CMK (cell line): ENCODE measurements at places on chromosomes 1 and 21.
A peak's percentile ranks its signal among the peaks of the same experiment; 100 is the strongest.

DNA sequence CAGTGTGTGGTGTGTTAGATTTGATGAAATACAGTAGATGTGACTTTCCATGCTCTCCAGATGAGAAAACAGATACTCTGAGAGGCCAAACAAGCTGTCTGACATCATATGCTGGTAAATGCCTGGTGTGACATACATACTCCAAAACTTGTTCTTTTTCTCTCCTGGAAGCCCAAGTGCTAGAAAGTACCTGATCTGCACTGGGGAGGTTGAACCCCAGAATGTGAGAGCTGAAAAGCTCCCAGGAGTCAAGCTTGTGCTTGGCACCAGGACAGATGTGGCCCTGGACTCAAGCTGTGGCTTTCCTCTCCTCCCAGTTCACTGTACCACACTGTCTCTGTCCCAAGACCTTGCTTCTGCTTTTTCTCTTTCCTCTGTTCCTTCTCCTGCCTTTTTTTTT, 389.0 kb upstream of the USP24 start:
- DNase-seq, result no peak

GRCh38 chr1:100353988-100354387, 1.7 kb downstream of the CDC14A start:
- DNase-seq, result no peak

- DNase-seq, result no peak
These were observed 113.1 kb upstream of the IRF2BP2 start for GRCh38 chr1:234722904-234723720.

DNA sequence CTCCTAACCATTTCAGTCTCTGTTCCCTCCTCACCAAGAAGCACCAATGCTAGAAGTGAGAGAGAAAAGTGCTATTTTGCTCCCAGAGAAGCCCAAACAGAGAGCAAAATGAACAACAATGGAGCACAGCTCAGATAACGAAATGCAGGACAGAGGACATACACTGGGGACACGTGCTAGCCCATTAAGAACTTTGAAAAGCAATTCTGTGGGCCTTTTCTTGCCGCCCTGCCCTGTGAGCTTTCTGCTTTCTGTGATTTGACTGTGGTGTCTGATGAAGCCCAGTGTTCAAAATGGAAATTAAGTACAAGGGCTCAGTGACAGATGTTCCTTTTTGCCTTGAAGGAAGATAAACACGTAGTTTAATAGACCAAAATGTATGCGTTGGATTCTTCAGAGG, 130.8 kb downstream of the S1PR1 start:
- DNase-seq, result no peak

- DNase-seq, result no peak
These were observed 121.1 kb upstream of the ADAR start for GRCh38 chr1:154729031-154729442.

DNA sequence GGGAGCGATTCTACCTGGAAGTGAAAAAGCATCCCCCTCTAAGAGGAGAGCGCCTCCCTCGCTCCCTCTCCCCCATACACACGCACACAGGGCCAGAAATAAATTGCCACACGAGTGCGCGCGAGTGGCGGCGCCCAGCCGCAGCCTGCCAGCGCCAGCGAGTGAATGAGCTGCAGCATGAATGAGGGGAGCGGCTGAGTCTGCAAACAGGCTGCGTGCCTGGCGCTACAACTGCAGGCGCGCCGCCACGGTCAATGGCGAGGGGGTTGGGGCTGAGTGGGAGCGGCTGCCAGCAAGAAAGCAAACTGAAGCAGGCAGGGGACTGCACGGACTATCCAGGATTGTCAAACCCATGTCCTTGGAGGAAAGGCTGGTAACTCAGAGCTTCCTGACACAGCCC, 2.2 kb downstream of the CAMK1G start:
- DNase-seq, result no peak

GRCh38 chr1:245687636-245688535, 533.1 kb downstream of the KIF26B start:
- DNase-seq, result no peak

DNA sequence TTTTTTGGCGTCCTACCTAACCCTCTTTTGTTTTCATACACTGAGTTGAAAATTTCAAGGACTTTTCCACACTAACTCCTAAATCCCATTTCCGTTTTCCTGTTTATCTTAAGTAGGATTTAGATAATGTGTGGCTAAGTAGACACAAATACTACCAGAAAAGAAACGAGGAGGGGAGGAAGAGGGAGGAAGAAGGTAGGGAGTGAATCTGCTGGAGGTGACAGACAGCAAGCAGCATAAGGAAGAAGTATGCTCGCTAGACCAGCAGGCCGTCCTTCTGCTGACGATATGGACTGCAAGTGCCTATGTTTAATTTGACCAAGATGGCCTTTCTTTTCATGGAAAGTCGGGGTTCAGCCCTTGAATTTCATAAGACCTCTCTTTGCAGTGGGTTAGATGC, 256.9 kb upstream of the RAB4A start:
- no peak for DNase-seq

- DNase-seq, result peak; percentile 22
These were observed 115.1 kb upstream of the TMEM51 start for GRCh38 chr1:15038232-15039016.

DNA sequence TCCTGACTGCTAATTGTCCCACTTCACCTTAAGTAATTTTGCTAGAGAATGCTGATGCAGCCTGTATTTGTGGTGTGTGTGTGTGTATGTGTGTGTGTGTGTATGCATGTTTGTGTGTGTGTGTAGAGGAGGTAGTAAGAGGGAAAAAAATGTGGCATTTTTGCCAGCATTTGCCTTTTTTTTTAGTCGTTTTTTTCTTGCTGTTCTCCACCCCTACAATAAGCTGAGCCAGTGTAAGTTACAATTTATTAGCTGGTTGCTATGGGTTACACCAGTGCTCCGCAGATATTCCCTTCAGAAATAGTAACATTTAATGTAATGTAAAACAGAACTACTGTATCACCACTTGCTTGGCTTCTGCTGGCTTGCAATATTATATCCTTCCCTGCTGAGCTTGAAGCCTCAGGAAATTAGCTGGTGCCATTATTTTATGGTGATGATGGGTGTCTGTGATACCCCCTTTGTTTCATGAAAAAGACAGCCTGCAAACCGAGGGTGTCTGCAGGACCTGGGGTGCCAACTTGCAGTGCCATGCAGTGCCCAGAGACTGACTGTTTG, 23.4 kb upstream of the IGSF3 start:
- no peak for DNase-seq

DNA sequence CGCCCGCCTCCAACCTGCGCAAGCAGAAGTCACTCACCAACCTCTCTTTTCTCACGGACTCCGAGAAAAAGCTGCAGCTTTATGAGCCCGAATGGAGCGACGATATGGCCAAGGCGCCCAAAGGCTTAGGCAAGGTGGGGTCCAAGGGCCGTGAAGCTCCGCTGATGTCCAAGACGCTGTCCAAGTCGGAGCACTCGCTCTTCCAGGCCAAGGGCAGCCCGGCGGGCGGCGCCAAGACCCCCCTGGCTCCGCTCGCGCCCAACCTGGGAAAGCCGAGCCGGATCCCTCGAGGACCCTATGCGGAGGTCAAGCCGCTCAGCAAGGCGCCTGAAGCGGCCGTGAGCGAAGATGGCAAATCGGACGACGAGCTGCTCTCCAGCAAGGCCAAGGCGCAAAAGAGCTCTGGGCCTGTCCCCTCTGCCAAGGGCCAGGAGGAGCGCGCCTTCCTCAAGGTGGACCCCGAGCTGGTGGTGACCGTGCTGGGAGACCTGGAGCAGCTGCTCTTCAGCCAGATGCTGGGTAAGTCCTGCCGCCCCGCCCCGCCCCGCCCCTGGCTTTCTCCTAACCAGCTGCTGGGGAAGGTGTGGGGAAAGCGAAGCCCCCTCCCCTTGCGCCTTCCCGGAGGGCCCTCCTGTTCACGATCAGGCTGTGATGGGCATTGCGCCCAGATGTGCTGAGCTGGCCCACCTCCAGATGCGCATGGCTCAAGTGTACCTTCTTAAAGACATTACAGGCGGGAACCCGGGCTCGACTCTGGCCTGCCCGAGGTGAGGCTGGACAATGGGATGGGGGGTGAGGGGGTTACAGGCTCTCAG, 110.2 kb downstream of the NAV1 start:
- DNase-seq, result no peak

DNA sequence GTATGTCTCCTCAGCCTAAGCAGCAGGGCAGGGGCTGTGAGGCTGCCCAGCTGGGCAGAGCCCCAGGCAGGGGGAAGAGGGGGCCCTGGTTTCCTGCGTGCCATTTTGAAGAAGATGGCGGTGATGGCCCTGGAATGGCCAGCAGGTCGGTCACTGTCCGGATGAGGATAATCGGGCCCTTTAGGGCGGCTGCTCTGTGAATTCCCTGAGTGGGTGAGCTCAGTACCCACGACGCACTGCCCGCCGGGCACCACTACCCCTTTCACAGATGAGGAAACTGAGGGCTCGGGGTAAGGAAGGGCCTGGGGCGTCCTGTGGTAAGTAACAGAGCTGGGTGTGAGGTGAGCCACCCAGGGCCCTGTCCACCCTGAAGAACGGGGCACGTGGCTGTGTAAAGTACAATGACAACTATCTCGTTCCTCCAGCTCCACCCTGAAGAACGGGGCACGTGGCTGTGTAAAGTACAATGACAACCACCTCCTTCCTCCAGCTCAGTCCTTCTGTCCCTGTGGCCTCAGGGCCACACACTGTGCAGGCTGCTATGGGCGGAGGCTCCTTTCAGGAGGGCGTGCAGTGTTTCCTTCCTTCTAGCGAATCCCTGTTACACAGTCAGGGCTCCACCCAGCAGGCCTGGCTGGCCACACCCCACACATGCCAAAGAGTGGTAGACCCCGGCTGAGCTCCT, 23.2 kb downstream of the ITGB2 start:
- DNase-seq, result no peak

DNA sequence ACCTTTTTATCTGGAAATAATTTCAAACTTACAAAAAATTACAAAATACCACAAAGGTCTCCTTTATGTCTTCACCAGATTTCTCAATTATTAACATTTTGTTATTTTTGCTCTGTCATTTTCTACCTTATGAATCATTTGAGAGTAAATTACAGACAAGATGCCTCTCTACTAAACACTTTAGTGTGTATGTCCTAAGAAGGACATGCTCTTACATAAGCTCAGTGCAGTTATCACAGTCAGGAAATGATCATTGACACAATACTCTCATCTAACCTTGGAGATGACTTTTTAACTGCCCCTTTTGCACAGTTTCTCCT, 378.9 kb upstream of the RUNX1 start:
- DNase-seq, result no peak

DNA sequence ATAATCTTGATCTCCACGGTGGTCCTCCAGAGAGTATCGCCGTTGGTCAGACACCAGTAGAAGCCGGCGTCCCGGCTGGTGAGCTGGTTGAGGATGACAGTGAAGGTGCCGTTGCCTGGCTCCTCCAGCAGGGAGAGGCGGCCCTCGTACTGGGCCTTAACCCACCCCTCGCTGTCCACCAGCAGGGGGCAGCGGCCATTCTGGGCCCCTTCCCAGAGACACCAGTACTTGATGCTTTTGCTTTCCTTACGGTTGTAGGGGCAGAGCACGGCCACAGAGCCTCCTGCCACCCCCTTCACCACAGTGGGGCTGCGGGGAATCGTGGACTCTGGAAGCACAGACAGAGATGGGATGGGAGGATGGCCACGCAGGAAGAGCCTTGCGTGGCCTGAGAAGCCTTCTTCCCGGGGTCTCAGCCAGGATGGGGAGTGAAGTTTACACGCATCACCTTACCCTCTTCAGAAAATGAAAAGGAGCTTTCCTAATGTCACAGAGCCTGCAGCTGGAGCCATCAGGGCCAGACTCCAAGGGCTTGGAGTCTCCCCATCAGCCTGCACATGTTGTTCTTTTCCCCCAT, 10.7 kb downstream of the PIGR start:
- DNase-seq, result peak; percentile 54

- no peak for DNase-seq
These were observed 33.2 kb upstream of the BSDC1 start for GRCh38 chr1:32427264-32427963.

GRCh38 chr1:96365076-96365475, 356.5 kb upstream of the PTBP2 start:
- no peak for DNase-seq

- no peak for DNase-seq
These were observed 32.9 kb upstream of the CLDN8 start for GRCh38 chr21:30248844-30249243.

GRCh38 chr1:197706601-197707000, 68.7 kb downstream of the DENND1B start:
- no peak for DNase-seq

DNA sequence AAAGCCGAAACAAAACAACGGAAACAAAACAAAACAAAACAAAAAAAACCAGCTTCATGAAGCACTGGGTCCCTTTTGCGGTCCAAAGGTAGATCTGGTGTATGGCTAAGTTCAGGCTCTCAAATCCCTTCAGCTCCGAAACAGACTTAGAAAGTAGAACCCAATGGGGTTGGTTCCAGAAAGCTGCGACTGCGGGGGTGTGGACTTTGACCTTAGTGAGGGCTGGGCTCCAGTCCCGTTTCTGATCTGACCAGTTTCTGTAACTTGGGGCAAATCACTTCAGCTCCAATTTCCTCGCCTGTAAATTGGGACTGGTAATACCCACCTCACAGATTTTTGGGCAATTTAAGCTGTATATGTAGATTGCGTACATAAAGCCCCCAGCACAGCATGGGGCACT, 105.2 kb downstream of the ZSCAN20 start:
- no peak for DNase-seq

- no peak for DNase-seq
These were observed 130.4 kb downstream of the AK5 start for GRCh38 chr1:77412069-77412819.

GRCh38 chr1:40803447-40803846, 19.9 kb downstream of the KCNQ4 start:
- no peak for DNase-seq

DNA sequence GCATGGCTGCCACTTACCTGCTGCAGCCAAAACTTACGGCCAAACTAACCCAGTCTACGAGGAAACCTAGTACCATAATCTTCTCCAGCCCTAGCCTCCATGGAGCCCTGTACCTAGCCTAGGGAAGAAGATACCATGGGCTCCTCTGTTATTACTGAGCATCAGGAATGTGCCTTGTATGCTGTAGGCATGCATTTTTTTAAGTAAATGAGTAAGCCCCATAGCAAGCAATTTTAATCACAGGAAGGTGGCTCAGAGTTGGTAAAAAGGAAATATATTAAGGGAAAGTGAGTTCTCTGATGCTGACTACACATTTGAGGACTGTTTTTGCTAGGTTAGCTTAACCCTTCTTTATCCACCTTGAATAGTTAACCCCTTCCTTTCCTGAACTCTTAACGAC, 21.2 kb downstream of the NFASC start:
- DNase-seq, result no peak

- no peak for DNase-seq
These were observed 30.8 kb downstream of the USP48 start for GRCh38 chr1:21752186-21752585.

GRCh38 chr1:116667078-116667574, 407 bp downstream of the IGSF3 start:
- no peak for DNase-seq

GRCh38 chr1:207134581-207134980, 30.5 kb downstream of the C4BPA start:
- DNase-seq, result no peak

- no peak for DNase-seq
These were observed 470 bp upstream of the RTCA start for GRCh38 chr1:100265562-100265930.
